T-helper 1 cell (primary cell): ENCODE measurements at places on chromosomes 5 and 9.

DNA sequence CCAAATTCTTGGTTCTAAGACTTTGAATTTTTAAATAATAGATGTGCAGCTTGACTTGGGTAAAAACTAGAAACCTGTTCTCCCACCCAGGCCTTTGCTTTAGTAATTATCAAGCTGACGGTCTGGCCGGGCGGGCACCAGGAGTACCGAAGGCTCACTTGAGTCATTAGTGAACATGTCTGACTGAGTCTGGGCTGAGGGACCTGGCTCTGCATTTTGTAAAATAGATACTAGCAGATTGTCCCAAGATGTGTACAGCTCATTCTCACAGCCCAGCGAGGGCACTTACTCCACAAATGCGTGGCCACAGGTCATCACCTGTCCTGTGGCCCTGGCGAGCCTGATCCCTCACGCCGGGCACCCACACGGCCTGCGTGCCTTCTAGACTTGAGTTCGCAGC lies 216.2 kb downstream of the FANCC start:
- no peak for DNase-seq

DNA sequence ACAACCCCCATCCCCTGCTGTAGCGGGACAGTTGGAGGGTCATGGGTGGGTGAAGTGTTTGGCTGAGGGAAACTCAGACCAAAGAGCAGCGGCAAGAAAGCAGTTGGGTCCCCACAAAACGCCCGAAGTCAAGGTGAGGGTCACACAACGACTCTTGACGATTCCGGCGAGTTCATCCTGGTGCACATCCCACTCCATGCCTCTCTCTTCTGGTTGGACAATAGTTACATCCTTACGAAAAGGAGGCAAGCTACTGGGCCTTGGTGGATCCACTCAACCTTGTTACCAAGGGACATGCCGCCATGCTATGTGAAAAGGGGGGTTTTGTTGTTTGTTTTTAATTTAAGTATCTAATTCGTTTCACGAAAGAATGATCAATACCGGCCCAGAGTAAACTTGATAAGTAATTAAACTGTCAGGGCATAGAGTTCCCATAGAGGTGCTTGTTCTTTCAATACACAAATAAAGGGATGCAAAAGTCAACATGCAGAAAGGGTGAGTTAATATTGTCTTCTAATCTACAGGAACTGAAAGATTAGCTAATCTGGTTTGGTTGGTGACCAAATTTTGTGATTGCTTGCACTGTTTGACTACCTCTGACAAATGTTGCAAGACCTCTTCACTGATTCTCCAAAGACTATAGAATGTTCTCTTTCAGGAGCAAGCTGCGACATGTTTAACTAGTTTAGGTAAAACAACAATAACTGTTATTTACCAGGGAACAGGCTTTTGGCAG lies 732 bp upstream of the SMIM15 start:
- no peak for DNase-seq

DNA sequence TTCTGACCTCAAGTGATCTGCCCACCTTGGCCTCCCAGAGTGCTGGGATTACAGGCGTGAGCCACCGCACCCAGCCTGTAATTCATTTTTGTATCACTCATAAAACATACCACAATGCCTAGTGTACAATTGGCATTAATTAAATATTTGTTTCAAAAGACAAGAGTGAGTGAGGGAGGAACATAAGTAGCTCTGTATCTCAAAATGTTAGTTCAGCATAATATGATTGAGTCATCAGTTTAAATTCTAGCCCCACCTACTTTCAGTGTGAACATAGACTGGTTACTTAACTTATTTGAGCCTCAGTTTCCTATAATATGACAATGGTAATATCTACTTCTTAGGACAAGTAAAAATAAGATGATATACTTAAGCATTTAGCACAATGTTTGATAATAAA lies 26.9 kb downstream of the INVS start:
- no peak for DNase-seq

GRCh38 chr5:143402553-143403333 lies 743 bp downstream of the NR3C1 start:
- peak; percentile 16 for DNase-seq

DNA sequence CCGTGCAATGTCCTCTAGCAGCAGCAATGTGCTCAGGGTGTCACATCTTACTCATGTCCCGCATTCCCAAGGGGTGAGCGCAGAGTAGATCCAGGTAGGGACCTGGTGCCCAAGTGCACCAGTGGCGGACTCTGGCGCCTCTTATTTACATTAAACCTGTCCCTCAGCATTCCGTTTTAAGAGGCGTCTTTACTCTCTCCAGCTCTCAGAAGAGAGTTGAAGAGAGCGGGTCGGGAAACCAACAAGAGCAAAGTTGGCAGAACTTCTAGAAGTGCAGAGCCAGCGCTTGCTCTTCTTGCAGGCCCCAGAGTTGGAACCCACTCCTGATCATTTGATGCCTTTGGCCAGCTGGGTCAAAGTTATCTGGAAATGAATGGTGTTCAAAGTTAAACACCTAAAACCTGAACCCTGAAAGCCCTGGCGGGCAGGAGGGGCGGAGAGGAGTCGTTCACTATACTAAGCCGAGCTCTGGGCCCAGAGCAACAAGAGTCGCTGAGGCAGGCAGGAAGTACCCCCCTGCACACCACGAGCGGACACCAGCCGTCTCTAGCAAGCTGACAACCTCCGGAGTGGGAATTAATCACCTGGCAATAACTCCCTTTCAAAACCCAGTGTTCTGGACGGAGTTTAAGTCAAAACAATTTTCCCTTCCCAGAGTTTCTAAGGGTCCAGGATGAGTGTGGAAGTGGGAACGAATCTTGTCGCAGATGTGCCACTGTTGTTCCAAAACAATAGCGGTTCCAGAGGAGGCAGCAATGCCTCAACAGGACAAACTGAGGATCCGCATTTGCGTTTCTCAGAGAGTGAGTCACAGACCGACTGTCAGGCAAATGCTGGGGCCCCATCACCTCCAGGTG lies 122.8 kb downstream of the TMEM161B start:
- no peak for DNase-seq

DNA sequence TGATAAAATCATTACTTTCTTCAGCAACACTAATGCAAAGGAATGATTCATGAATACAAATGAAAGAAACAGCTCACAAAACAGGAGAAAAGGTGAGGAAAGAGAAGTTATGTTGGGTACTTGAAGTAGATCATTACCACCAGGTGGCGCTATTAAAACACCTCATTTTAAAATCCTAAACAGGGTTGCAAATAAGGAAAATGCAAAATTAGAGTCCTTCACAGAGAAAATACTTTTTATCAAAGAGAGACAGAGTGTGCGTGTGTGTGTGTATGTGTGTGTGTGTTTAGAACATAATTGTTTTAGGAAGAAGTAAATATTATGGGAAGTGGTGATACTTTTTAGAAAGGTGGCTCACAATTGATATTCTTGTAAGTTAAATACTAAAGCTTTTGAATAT lies 49.5 kb upstream of the CD180 start:
- DNase-seq: no peak

- no peak for DNase-seq
Observed at GRCh38 chr5:175444060-175444904, at the start of gene DRD1. Gene DRD1, minus strand, starts transcription at chr5:175444182. Its CDS starts 1,083 bp downstream, at chr5:175443099.

GRCh38 chr9:127177665-127178265 lies 55.3 kb upstream of the ANGPTL2 start:
- DNase-seq: no peak

- DNase-seq: peak; percentile 90
Observed at GRCh38 chr5:137888863-137889759, at the start of gene PKD2L2. Gene PKD2L2, plus strand, starts transcription at chr5:137889457. Its CDS starts 35 bp downstream, at chr5:137889492.

- DNase-seq: no peak
Observed at GRCh38 chr9:69028754-69029153, 6.8 kb upstream of the FXN start.

DNA sequence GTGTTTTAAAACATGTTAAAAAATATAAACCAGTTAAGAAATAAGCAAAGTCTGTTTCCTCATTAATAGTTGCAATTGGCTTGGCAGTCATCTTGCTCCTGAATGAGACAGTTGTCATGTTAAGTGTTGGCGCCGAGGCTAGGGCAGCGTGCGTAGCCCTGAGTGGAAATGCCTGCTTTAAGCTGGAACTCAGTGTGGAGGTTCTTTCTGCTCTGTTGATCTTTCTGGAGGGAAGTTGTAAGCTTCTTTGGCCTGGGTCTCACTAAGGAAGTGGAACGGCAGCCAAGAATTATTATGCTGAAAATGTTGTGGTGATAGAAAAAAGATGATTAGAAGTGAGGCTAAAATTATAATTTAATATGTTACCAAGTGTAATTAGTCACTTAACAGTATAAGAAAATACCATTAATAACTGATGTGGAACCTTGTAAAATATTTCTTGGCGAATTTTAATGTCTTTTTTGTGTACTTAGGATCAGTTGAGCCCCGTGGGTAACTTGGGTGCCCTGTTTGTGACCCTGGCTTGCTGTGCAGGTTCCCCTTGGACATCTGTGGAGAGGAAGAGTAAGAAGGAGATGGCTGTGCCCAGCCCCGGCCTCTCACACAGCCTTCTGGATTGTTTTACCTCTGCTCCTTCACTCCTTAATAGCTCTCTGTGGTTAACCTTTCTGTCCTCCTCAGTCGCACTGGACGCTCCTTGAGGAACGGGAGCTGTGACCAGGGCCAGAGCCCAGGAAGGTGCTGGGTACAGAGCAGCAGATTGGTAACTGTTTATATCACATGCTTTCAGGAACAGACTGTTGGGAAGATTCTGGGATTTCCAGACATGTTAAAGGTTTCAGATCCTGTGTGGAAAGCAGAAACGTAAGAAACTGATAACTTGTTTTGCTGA lies 31.0 kb downstream of the PCBD2 start:
- no peak for DNase-seq

DNA sequence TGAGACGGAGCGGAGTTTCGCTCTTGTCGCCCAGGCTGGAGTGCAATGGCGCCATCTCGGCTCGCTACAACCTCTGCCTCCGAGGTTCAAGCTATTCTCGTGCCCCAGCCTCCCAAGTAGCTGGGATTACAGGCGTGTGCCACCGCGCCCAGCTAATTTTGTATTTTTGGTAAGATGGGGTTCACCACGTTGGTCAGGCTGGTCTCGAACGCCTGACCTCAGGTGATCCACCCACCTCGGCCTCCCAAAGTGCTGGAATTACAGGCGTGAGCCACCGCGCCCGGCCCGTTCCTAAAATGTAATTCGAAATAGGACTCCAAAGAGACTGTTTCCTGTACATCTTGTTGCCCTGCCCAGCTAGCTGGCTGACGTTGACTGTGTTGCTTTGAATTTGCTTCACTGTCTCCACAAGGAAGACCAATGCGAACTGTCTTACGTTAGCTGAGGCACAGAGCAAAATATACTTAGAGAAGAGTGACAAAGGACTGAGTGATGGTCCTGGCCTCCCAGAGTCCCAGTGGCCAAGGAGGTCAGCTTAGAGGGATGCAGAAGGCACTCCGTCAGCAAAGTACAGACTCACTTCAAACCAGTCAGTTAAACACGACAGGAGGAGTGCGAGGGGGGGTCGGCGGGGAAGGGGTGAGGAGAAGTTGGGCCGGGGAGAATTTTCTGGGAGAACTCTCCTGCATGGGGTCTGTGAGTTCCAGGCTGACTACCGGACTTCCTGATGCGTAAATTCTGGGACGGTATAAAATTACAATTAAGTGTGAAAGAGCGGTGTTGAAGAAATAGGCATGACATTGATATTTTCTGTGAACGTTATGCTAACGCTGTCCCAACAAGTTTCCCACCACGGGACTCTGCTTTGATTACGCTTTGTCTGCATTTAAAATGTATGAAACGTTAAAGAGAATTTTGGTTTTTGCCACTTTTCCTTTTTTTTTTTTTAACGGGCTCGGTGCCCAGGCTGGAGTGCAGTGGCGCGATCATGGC lies 6.8 kb upstream of the TRIM41 start:
- peak; percentile 68 for DNase-seq

DNA sequence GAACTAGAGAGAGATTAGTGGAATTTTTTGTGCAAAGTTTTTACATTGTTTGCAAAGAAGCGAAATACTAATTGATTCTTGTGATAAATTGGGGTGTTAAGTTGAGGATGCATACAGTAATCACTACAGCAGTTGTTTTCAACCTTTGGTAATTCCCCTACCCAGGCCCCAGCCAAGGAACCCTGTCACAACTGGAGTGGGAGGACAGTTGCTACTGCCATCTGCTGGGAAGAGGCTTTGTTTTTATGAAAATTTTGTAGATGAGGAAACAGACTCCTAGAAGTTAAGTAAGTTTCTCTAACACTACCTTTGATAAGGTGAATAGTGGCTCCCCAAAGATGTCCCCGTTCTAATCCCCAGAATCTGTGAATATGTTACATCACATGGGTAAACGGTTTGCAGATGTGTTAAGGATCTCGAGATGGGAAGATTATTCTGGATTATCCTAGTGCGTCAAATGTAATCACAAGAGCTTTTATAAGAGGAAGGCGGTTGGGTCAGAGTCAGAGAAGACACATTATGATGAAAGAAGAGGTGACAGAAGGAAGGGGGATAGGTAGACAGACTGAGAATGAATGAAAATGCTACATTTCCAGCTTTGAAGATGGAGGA lies 34.0 kb upstream of the PPP1R2B start:
- no peak for DNase-seq

- DNase-seq: no peak
Observed at GRCh38 chr5:7852542-7852941, 1.6 kb upstream of the CFAP90 start.

GRCh38 chr5:1387059-1387755 lies 42.3 kb upstream of the CLPTM1L start:
- no peak for DNase-seq

GRCh38 chr9:94157050-94157801 lies 73.0 kb downstream of the PTPDC1 start:
- no peak for DNase-seq

DNA sequence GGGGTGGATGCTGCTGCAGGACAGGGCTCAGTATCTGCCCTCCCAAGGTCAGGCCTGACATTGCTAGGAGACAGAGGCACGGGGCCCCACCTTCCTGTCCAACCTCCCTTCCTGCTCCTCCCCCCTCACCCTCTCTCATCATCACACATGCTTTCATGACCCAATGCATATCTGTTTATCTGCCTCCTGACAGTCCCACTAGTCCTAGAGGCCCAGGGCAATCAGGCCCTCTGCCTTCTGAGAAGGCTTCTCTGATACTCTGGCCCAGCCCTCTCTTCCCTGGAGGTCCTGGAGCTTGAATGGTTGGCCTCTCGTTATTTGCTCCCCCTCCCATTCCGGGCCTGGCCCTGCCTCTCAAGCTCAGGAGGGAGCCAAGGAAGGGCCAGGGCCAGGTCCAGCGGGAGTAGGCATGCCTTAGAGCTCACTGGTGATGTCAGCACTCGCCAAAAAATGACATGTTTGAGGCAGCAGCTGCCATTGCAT lies 90.6 kb upstream of the SAP30L start:
- DNase-seq: no peak

- no peak for DNase-seq
Observed at GRCh38 chr5:31916327-31916726, 257.8 kb downstream of the GOLPH3 start.

DNA sequence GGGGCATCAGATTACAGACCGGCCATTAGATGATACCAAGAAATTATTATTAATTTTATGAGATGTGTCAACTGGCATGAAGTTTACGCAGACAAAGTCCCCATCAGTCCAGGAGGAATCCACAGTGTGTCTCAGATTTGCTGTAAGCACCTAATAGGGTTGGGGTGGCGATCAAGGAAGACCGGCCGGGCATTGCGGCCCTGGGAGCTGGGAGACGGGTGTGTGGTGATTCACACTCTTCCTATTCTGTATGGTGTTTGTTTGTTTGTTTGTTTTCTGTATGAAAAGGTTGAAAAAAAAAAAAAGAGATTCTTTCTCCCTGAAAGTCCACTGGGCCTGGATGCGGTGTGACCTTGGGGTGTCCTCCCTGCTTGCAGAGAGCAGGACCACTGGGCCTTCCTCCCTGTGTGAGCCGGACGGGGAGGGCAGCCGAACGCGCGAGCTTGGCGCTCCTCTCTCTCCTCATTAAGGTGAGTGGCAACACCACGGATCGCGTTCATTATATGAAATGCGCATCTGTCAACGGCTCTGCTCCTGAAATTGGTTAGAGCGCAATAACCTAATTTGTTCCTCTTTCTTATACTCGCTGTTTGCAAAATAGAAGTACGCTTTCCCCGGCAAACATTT lies 15.1 kb downstream of the RASGEF1C start:
- DNase-seq: no peak
